Hepatocyte (in vitro differentiated cells): ENCODE measurements at places on chromosomes 5 and 9.
A peak's percentile ranks its signal among the peaks of the same experiment; 100 is the strongest.

DNA sequence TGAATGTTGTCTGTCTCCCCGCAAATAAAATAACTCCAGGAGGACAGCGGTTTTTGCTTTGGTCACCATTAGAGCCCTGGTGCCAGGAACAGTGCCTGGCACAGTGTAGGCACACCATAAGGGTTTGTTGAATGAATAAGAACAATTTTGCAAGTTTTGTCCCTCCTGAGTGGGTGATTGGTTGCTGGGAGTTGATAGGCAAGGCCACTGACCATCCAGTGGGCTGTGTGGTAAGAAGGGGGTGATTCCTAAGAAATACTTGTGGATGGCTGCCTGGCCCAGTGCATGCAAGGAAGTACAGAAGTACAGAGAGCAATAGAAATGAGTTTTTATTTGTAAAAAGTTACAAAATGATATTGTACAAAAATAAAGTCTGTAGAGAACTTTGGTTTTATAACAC, 27.5 kb downstream of the GDNF start:
- DNase-seq = no peak

- peak; percentile 61 for DNase-seq
Measured at GRCh38 chr9:73565833-73566465, 414.3 kb downstream of the ANXA1 start.

- peak; percentile 41 for DNase-seq
Measured at GRCh38 chr9:100375658-100376057, 22.9 kb upstream of the TEX10 start.

DNA sequence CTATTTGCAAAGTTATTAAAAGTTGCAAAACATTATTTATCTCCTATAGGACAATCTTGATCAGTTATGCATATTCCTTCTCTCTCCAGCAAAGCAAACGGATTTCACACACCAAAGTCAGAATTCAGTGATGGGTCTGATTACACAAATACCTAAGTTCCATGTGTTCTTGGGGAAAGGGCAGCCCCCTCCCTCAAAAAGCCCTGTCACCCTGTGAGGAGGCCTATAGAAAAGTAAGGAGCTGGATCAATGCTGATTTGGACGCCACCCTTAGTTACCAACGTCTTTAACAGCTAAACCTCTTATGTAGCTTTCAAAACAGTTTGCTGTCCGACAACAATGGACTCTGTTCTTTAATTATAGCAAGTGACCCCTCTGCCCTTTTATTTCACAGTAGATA, 6.4 kb downstream of the ZNF608 start:
- no peak for DNase-seq

DNA sequence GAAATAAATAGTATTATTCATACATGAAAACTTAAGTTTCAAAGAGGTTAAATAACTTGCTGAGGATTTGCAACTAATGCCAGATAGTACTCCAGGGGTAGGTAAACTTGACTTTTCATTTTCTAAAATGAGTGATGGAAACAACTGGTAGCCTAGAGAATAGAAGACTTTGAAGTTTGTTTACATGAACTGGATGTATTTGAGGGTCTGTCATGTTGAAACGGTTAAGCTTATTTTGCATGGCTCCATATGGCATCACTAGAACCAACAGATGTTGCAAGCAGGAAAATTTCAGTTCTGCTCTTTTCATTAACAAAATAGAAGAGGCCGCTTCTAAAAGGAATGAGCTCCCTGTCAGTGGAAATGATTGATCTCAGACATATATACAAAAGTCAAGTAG, 105.1 kb upstream of the SGCD start:
- DNase-seq = no peak

DNA sequence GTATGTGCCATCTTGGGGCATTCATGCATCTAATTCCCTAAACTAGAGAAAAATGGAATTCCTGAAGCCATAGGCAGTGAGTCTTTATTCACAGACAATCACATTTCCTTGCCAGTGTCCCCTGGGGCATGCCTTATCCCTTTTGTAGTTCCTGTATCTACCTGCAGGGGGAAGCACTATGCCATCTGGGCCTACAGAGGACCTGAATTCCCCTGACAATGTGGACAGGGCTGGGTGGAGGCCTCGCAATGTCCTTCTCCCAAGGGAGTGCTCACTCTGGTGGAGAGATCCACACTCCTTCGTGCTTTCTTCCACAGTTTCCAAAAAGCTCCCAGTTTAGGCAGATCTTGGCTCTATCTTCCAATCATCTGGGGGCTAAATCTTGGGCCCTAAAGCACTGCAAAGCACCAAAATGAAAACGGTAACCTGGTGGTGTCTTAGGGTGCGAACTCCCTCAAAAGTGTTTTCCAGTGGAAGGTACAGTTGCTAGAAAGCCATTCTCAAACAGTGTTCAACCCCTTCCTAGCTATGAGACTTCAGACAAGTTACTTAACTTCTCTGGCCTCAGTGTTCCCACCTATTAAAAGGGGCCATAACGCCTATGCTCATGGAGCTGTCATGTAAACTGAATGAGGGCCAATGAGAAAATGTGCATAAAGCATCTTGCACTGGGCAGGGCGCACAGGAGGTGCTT, 17.5 kb downstream of the WHRN start:
- peak; percentile 86 for DNase-seq

DNA sequence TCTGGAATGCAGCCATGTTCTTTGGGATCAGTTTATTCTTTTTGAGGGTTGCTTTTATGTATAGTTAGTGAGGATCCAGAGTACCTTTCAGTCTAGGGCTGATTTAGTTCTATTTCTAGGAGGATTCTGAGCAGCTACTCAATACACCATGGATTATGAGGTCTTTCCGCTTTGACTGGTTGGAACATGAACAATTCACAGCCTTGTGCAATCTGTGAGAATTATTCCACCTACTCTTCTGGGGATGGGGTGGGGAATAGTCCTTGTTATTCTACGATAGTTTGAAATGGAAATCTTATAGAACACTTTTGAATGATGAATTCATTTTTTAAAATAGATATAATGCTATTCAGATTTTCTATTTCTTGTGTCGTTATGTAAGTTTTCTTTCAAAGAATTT, 212.3 kb upstream of the ARRDC3 start:
- DNase-seq = no peak

DNA sequence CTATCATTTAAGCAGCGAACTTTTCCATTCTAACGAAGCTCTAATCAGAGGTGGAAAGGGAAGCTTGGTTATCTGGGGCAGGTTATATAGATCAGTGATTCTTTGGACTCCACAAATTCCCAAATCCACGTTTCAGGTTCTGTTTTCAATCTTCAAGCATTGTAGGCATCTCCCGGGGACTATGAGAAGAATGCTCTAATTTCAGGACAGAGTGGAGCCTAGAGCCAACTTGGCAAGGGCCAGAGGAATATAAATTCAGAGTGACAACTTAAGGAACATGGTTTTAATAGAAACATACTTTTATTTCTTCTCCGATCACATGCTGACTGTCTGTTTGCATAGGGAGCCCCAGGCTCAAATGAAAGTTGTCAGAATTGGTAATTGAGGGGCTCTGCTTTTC, 514.0 kb upstream of the KLF4 start:
- no peak for DNase-seq

- no peak for DNase-seq
Measured at GRCh38 chr5:41277476-41278245, 64.3 kb upstream of the C6 start.

GRCh38 chr9:3035579-3036332, 191.9 kb upstream of the PUM3 start:
- DNase-seq = no peak

DNA sequence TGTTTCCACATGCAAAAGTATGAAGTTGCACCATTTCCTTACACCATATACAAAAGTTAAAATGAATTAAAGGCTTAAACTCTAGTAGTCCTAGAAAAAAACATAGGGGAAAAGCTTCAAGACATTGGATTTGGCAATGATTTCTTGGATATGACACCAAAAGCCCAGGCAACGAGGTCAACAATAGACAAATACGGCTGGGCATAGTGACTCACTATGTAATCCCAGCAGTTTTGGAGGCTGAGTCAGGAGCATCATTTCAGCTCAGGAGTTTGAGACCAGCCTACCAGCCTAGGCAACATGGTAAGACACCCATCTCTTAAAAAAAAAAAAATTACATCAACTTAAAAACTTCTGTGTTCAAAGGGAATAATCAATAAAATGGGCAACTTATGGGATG, 30.9 kb upstream of the SREK1 start:
- no peak for DNase-seq

GRCh38 chr5:181107699-181108098, 23.3 kb downstream of the OR2V1 start:
- no peak for DNase-seq

GRCh38 chr5:142281966-142282365, 42.9 kb downstream of the SPRY4 start:
- no peak for DNase-seq

DNA sequence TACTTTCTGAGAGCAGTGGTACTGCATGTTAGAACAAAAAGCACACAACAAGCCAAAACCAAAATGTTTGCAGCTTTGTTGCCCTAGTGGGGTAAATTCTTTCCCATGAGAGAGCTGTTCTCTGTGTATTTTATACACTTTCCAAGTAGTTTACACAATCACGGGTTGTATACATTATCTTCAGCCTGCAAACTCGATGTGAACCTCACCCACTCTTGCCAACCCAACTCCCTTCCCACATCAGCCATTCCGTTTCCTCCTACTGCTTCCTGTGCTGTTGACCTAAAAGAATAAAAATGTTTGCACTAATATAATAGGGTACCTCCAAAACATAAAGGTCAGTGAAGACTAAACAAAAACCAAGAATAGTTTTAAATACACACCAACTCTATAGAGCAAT, 47.0 kb downstream of the IQGAP2 start:
- no peak for DNase-seq

DNA sequence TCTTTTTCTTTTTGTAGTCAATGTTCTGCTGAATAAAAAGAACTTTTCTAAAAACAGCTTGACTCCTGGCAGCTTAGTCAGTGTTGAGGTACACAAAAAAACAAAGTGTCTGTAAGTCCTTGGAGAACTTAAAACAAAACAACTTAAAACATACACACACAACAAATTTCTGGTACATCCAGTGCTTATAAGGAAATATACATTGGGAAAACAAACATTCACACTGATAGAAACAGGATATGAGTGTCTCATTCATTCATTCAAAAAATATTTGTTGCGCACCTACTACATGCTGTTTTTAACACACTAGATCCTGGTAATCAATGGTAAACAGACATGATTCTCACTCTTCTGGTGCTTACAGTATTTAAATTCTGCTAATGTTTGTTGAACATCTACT, 27.4 kb upstream of the MEGF9 start:
- DNase-seq = no peak

DNA sequence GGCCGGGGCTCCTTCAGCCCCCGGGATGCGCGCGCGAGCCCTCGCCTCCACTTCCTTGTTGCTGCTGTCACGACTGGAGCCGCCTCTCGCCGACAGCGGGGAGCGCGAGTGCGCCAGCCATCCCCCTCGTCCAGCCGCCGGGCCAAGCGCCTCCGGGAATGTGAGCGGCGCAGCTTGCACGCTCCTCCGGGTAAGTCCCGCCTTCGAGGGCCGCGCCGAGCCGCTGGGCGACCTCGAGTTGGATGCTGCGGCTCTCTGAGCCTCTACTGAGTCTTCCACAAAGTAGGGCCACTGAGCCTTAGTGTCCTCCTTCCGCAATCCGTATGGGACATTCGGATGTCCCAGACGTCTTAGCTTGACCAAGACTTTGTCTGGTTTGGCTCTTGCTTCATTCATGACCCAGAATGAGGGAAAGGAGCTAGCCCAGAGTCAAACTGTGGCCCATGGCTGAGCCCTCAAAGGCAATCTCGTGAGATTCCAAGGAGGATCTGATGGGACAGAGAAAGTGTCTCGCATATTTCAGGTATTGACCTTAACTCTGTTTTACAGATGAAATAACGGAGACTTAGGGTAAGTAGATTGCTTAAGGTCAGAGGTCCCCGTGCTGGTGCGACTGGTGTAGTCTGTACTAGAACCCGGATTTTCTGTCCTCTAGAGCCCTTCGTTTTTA, 586 bp downstream of the HMGXB3 start:
- DNase-seq = peak; percentile 67

- no peak for DNase-seq
Measured at GRCh38 chr9:137372693-137373610, 50.0 kb downstream of the EXD3 start.

- DNase-seq = no peak
Measured at GRCh38 chr5:126274076-126274762, 149.0 kb upstream of the GRAMD2B start.

DNA sequence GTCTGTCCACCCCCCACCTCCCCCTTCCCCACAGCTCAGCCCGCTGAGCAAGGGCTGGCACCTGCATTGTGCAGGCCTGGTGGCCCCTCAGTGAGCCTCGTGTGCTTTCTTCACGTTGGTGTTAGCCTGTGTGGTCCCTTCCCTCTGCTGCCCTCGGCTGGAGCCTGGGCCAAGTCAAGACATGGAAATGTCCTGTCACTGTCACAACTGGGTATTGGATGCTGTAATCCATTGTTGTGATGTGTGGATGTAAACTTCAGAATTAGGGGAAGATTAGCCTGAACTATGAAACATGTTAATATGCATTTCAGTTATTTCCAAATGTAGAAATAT, 103.9 kb downstream of the TRIO start:
- no peak for DNase-seq

DNA sequence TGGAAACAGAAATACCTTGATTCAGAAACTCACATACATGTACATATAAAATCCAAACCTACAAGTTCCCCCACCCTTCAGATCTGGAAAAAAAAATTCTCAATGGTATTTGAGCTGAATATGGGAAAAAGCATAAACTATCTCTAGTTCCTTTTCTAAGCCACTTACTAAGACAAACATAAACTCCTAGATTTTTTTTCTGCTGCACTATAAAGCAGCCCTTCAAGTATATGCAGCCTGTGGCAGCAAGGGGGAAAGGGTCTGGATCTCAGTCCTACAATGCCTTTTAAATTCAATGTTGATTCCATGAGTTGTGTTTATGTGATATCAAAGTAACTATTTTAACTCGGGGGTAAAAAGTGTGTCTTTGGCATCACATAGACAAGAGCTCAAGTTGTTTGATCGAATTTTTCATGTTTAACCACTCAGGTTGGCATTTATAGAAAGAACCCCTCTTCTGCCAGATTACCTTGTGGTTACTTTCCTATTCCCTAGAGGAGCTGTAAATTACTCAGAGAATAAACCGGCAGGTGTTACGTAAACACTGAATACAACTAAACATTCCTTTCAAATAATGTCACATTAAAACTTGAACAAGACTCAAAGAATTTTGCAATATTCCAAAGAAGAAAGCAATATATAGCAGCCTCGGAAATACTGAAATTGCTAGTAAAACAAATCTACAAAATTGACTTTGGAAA, 91.8 kb upstream of the FER start:
- DNase-seq = peak; percentile 28
